ENCODE measurements at places on chromosomes 4 and X.

DNA sequence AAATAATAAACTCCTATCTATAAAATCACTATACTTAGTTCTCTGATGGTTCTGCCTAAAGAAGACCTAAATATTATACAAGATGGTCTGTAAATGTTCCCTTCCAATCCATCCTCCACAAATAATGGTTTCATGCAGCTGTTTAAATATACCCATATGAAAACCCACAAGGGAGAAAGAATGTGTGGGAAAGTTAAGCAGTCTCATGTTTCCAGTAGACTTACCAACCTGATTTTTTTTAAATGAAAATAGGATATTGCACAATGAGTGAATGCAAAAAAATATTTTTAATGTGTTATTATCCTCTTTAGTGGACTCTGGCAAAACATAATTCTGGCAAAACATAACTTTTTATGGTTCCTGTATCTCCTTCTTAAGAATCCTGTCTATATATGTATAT lies 23.3 kb downstream of the CAMK2D start:
- no peak for DNase-seq

- no peak for DNase-seq
Measured at GRCh38 chr4:129788486-129788885, 692.5 kb downstream of the C4orf33 start.

GRCh38 chr4:153010146-153010545 lies 74.0 kb downstream of the FHDC1 start:
- no peak for DNase-seq

- DNase-seq: no peak
Measured at GRCh38 chrX:17617806-17618205, 119.5 kb upstream of the SCML1 start.
